ENCODE measurements at places on chromosomes 2 and 18.

GRCh38 chr2:151569167-151569566, 159.5 kb downstream of the RIF1 start:
- DNase-seq = no peak

DNA sequence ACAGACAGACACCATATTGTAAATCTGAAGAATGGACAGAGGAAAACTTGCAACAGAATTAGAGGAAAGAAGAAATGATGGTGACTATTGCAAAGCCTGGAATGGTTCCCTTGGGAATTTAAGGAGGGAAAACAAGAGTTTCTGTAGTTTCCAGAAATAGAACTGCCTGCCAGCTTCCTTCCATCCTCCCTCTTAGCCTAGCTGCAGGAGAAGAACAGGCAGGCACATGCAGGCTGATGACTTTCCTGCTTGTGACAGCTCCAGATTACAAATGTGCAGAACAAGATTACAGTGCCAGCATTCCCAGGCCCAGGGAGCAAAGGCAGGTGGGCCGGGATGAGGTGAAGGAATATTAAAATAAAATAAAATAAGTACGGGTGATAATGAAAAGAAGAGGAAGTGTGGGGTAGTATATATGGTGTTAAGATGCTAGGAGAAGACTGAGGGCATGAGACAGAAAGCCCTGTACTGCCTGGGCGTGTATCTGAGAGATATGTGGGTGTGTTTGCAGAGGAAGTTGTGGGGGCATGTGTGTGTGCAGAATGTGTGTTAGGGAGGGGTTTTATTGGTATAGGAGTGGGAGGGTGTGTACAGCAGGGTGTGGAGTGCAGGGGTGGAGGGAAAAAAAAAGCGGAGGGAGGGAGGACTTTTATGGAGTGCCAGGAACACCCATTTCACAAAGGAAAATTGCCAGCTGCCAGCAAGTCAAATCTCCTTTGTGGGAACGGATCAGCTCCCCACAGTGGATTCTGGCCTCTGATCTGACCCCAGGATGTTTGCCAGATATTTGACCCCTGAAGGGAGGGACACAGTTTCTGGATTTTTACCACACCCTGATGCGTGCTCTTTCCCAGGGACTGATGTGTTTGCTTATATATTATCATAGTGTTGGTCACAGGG, 43.9 kb upstream of the NEMP2 start:
- no peak for DNase-seq

GRCh38 chr2:145764631-145765030, 1244.7 kb upstream of the ZEB2 start:
- DNase-seq = peak; percentile 50

GRCh38 chr2:237704501-237705434, 77.4 kb downstream of the LRRFIP1 start:
- DNase-seq = no peak

Measured in NCI-H1694 treated with DMSO at 0.1 percent for 48 hours (cell line).